ENCODE measurements at places on chromosomes 3 and 15. TPM values are rescaled to one million over a fixed set of nuclear protein-coding genes. Genes with fewer than 3 reads are reported as not detected.

The ACOX2 gene
- total RNA-seq: 4.2 TPM

The WNT7A gene
- total RNA-seq: 0.29 TPM

GRCh38 chr15:81475471-81475870 lies 101.5 kb upstream of the TMC3 start:
- no peak for DNase-seq

The KBTBD13 gene
- not detected for total RNA-seq

DNA sequence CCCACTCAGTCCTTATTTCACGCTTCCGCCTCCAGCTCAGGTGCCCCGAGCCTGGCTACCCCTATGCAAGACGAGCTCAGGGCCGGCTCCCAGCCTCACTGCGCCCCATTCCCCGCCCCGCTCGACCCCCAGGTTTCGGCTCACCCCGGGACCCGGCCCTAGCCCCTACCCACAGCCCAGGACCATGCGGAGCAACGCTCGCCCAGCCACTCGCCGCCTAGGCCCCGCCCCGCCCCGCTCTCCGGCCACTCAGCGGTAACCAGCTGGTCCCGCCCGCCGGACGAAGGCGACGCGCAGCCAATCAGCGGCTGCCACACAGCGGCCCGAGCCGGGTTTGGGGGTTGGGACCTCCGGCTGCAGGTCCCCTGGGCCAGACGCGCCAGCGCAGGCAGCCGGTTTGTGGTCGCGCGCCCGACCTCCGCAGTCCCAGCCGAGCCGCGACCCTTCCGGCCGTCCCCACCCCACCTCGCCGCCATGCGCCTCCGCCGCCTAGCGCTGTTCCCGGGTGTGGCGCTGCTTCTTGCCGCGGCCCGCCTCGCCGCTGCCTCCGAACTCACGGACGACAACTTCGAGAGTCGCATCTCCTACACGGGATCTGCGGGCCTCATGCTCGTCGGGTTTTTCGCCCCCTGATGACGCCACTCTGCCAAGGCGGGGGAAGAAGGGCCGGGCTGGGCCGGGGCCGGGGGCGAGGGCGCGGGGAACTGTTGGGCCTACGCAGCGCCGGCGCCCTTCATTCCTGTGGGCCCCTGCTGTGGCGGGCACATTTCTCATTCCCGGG lies at the start of gene CATSPER2:
CATSPER2 (minus strand) TSS at position 196 of the 781 bp plus-strand sequence. CDS start 783 bp downstream, outside the sequence.
- no peak for DNase-seq

The INSYN1 gene
- total RNA-seq: 0.21 TPM

The C3orf22 gene
- total RNA-seq: not detected

GRCh38 chr3:37996785-37997301 lies 6.3 kb downstream of the VILL start:
- peak; percentile 71 for DNase-seq

DNA sequence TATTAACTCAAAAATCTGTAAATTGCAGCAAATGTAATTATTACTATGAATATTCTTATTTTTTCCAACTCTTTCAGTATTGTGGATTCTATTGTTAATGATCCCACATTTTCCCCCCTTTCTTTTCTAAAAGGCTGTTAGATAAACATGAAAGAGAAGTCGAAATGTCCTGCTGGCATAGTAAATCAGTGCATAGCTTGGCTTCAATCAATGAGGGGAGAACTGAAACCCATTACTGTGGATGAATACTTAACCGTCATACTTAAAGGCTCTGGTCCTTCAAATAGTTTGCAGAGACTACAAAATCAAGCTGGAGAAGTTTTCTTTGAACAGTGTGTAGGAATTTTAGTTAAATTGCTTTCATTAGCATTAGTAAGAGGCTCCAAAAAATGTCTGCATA lies 667.9 kb downstream of the CADM2 start:
- DNase-seq: no peak

DNA sequence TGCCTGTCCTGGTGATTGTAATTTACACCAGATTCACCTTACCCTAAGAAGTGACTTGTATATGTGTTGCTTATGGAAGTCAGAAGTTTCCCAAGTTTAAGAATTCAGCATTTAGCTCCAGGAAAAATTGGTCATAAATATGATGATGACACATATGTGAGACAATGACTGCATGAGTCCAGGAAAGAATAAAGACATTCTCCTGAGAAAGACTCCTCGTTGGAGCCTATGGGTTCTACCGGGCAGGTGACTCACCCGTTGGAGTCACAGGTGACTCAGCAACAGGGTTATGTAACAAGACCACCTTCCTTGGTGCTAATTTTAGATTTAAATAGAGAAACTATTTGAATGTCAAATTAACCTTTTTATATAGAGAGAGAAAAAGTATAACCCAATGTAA lies 662.4 kb downstream of the FHIT start:
- DNase-seq: no peak

GRCh38 chr3:128617557-128618397 lies 32.8 kb downstream of the RPN1 start:
- DNase-seq: peak; percentile 98

The SERINC4 gene
- total RNA-seq: 0.11 TPM

The WDR93 gene
- not detected for total RNA-seq

The GOLGA8G gene
- not detected for total RNA-seq

DNA sequence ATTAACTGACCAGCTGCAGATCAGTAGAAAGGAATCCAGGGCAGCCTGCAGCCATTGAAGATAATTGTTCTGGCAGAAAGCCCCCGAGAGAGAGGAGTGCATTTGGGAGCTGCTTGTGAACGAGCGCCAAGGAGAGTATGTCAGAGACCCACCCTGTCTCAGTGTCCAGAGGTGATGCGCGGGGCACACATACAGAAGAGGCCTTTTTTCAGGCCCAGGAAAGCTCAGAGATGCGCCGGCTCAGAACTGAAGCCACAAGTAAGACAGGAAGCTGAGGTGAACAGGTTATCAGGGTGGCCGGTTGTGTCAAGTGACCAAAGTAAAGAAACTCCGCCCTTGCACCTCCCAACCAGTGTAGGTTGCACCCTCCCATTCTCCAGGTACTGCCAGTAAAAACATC lies 59.8 kb upstream of the HEG1 start:
- DNase-seq: peak; percentile 60

- DNase-seq: no peak
These were observed 72.5 kb downstream of the OPA1 start for GRCh38 chr3:193665370-193665989.

The CCNB2 gene
- 128 TPM for total RNA-seq

The SERPINI1 gene
- 7.7 TPM for total RNA-seq

- DNase-seq: no peak
These were observed 8.4 kb downstream of the GMNC start for GRCh38 chr3:190854062-190854461.

The TMEM158 gene
- total RNA-seq: 4.9 TPM

The ARL8B gene
- 35.8 TPM for total RNA-seq

DNA sequence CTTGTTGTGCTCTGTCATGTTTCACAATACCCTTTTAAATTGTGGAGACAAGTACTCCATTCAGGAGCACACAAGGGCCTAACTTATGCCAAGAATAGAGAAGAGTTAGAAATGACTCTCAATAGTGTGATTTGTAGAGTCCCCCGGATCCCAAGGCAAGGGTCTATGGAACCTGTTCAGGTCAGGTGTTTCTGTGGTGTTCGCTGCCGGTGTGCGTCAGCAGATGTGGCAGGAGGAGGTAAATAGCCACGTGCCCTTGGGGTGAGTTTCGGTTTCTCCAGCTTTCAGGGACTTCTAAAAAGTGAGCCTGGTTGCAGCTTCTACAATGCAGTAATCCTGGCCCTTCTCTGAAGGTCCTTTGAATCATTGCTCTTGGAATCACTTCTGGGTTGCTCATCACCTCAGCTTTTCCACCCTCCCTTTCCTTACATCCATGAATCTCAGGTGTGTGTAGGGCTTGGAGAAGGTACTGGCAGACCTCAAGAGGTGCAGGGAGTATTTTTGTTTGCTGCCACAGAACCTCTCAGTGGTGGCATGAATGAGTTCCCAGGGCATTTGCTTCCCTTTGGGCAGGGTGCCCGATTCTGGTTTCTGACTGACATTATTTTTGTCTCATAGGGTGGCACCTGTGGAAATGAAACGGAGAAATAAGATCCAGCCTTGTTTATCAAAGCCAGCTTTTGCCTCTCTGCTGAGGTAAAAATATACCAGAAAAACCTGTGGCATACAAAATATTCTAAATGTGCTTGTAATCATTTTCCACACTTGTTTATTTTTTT lies 7.3 kb downstream of the ST3GAL6 start:
- no peak for DNase-seq

The XCR1 gene
- total RNA-seq: not detected

- DNase-seq: no peak
These were observed 6.1 kb downstream of the TRMT10C start for GRCh38 chr3:101567528-101568317.

- no peak for DNase-seq
These were observed 139.0 kb upstream of the NECTIN3 start for GRCh38 chr3:110932567-110932966.

The ABI3BP gene
- total RNA-seq: 0.17 TPM

DNA sequence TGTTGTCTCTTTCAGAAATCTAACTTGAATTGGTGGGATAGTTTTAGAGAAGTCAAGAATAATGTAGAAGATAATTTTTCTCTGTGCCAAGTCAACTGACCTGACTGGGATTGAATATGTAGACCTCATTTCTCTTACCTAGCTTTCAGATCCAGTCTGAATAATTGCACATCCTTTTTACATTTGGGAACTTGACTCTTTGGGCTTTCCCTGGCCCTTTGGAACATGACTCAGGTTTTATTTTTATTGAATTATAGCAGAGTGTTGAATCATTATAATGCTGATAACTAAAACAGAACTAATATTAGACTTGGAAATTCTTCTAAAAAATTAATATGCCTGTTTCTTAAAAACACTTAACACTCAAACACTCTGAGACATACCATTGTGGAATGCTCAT lies 76.5 kb downstream of the PFN2 start:
- no peak for DNase-seq

GRCh38 chr3:114660124-114660523 lies 366.3 kb downstream of the TIGIT start:
- no peak for DNase-seq

The IMPG2 gene
- 0.21 TPM for total RNA-seq

All from Daoy (cell line).